ENCODE measurements at places on chromosomes 12 and 14.

DNA sequence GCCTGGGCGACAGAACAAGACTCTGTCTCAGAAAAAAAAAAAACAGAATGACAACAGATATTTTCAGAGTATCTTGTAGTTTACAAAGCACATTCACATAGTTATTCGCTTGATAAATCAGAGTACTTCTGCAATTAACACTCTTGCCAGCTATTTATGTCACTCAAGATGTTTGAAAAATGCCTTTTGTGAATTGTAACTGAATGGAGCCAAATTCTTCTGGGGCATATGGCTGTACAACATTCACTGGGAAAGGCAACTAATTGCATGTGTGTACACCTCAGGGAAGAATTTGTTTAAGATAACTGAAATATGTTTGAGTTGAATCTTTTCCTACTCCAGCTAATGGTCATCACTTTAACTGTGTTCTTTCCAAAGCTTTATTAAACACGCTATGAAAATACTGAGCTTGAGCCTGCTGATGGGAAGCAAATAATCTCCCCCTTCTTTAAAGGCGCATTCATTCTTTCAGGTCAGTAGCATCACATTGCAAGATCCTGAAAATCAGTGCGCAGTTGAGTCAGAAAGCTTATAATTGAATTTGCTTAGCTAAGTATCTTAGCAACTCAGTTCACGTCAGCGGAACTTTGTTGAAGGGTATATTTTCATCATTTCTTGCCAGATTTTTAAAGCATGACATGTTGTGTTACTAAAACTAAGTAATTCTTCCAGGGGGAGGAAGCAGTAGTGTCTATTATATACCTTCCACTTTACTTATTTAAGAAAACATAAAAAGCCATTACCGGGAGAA, 66.6 kb downstream of the SINHCAF start:
- DNase-seq = no peak

- DNase-seq = no peak
These were observed 42.6 kb upstream of the REP15 start for GRCh38 chr12:27653661-27654060.

GRCh38 chr12:1351926-1352325, 242.5 kb downstream of the FBXL14 start:
- no peak for DNase-seq

- no peak for DNase-seq
These were observed 1435.9 kb upstream of the TMEM132C start for GRCh38 chr12:126830778-126831680.

- DNase-seq = peak; percentile 73
These were observed 118.1 kb downstream of the CMAS start for GRCh38 chr12:22164139-22164538.

DNA sequence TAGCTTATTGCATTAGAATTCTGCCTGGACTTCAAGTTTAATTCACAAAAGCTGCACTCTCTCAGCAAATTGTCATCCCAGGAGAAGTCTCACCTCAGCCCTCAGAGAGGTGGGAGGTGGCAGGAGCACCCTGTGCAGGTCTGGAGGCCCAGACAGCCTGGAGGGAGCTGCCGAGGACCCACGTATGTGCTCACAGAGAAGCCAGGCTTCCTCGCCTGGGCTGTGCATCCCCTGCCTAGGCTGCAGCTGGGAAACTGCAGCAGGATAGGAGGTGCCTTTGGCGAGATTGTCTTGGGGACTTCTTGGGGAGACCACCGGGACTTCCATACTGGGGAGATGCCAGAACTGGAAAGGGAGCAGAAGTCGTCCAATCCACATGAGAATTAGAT, 8.8 kb downstream of the CPNE6 start:
- DNase-seq = no peak

- peak; percentile 56 for DNase-seq
These were observed 5.7 kb upstream of the NOS1 start for GRCh38 chr12:117367006-117367638.

DNA sequence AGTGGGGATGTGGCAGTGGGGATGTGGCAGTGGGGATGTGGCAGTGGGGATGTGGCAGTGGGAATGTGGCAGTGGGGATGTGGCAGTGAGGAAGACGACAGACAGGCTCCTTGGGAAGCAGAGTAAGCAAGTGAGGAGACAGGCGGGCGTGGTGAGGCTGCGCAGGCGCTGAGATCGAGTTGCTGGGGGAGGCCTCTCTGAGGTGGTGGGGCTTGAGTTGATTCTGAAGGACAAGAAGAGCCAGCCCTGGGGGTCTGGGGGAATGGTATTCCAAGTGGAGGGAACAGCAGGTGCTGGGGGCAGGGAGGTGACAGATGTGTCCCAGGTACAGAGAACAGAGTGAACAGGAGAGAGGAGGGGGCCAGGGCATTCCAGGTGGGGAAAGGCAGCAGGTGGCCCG, 33.8 kb upstream of the TSPAN9 start:
- no peak for DNase-seq

- DNase-seq = no peak
These were observed 2.7 kb downstream of the ANO4 start for GRCh38 chr12:100797246-100797645.

GRCh38 chr12:89756194-89756584, 47.6 kb upstream of the ATP2B1 start:
- no peak for DNase-seq

DNA sequence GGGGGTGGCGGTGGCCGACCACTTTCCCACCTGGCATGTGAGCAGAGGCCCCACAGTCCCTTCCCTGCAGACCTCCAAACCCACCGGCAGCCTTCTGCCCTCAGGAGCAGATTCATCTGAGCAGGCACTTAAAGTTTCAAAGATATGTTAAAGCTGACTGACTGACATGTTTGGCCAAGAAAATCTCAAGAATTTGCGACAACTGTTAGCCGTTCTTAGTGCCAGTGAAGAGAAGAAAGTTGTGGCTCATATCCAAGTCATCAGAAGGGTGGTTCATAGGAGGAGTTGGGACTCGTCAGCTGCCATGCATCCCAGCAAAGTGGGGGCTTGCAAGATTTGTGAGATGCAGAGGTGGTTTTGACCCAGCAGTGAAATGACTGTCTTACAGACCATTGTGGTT, 27.2 kb downstream of the ELK3 start:
- DNase-seq = no peak

- no peak for DNase-seq
These were observed 45.3 kb downstream of the SETD3 start for GRCh38 chr14:99435327-99435726.

DNA sequence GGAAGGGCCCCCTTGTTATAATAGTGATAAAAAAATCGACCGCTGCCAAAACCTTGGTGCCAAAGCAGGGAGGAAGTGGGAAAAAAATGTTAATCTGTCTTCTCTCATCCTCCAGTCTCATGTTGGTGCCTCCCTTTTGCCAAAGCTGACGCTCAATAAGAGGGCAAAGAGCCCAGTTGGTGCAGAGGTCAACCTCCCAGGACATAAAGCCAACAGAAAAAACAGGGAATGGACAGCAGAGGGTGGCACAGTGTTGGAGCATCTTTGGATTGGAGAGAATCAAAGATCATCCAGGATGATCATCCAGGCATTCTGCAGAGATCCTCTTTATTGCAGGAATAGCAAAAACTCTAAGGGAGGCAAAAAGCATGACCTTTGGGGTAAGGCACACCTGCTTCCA, 9.8 kb upstream of the TTC9 start:
- DNase-seq = no peak

DNA sequence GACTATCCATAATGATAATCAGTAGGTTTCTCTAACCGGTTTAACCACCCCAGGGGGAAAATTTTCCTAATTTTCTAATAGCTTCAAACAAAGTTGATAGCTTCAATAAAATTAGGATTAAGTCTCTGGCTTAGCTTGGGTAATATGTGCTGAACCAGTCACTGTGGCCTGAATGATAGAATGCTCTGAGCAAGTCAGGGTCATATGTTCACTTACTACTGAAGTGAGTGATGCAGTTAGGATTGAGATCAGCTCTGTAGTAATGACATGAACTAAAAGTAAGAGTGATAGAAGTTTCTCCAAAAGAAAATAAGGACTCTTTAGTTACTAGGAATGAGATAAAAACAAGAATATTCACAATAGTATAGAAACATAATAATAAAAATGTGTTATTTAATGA, 32.6 kb downstream of the ETNK1 start:
- DNase-seq = no peak

DNA sequence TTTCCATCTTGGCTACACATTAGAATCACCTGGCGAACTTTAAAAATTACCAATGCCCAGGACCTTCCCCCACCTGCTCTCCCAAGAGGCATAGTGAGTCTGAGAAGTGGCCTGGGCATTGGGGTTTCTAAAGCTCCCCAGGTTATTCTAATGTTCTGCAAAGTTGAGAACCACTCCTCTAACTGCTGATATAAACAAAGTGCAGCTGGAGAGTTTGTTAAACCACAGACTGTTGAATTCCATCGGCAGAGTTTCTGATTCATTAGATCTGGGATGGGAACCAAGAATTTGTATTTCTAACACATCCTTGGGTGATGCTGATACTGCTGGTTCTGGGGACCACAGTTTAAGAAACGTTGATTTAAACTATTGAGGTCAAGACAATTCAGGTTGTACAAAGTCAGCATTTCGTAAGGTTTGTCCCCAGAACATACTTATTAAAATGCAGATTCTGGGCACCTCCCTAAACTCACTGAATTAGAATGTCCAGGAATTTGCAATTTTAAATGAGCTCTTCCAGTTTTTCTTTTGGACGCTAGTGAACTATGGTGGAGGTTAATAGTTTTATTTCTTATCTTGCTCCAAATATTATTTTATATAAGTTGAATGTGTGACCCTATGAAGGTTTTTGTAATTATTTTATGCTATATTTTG, 309.1 kb downstream of the NRXN3 start:
- no peak for DNase-seq

- DNase-seq = no peak
These were observed 1.1 kb downstream of the ETV6 start for GRCh38 chr12:11650286-11651281.

DNA sequence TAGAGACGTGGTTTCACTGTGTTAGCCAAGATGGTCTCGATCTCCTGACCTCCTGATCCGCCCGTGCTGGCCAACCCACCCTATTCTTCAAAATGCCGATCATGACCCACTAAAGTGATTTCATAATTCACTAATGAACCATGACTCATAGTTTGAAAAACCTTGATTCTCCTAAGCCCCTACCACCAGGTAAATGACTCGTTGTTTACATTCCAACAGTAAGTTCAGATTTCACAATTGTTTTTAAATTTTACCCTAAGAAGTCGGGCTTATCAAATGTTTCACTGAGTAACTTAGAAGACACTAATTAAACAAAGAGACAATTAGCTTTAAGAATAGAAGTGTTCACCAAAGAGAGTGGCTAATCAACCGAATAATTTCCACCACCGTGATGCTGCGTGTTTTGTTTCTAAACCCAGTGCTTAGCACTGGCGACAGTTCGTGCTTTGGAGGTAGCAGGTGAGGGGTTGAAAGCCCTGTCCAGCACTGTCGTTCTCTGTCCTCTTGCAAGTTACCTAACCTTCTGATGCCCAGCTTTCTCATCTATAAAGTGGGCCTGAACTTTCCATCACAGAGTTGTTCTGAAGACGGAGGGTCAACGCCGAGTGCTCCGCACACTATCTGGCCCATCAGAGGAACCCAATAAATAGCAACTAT, 136.5 kb downstream of the NTF3 start:
- no peak for DNase-seq

DNA sequence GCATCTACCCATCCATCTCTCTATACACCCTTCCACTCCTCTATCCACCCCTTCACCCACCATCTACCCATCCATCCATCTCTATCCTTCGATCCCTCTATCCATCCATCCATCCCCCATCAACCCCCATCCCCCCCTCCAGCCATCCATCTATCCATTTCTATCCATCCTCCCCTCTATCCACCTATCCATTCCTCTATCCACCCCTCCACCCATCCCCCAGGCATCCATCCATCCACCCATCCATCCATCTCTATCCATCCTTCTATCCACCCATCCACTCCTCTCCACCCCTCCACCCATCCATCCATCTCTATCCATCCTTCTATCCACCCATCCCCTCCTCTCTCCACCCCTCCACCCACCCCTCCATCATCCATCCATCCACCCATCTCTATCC, 17.5 kb upstream of the GPR132 start:
- no peak for DNase-seq

DNA sequence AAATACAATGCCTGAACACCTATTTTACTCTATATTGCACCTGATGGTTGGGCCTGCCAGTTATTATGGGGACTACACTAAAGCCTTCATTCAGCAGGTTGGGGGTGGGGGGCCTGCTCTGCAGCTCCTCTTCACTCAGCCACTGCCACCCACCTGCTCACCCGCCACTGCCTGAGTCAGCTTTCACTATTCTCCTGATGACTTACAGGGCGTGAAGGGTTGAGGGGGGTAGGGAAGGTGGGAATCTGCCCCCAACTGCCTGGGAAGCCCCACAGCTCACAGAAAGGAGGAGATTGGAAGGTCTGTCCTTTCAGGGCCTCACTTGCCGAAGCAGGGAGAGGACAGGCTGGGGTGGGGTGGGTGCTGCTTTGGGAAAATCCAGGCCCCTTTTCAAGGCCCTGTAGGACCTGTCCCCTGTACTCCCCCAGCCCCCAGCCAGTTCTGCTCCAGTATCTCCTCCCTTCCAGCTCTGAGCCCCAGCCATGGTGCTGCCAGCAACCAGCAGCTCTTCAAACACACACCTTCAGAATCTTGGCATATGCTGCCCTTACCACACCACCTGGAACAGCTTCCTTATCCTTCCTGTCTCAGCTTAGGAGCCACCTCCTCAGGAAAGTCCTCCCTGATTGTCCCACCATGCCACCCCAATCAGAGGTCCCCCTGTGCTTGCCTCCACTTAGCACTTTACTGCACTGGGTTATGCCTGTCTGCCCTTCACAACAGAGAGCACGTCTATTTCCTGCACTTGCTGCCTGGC, 33.1 kb downstream of the IRF2BPL start:
- DNase-seq = no peak

- DNase-seq = no peak
These were observed 306.2 kb downstream of the PAWR start for GRCh38 chr12:79384551-79384950.

- no peak for DNase-seq
These were observed 134.9 kb upstream of the IFNG-AS1 start for GRCh38 chr12:67854351-67854750.

- DNase-seq = peak; percentile 16
These were observed 3.9 kb downstream of the GZMH start for GRCh38 chr14:24605435-24606190.

Measured in hematopoietic multipotent progenitor cell (in vitro differentiated cells).